ENCODE measurements at places on chromosomes 1 and 21.

DNA sequence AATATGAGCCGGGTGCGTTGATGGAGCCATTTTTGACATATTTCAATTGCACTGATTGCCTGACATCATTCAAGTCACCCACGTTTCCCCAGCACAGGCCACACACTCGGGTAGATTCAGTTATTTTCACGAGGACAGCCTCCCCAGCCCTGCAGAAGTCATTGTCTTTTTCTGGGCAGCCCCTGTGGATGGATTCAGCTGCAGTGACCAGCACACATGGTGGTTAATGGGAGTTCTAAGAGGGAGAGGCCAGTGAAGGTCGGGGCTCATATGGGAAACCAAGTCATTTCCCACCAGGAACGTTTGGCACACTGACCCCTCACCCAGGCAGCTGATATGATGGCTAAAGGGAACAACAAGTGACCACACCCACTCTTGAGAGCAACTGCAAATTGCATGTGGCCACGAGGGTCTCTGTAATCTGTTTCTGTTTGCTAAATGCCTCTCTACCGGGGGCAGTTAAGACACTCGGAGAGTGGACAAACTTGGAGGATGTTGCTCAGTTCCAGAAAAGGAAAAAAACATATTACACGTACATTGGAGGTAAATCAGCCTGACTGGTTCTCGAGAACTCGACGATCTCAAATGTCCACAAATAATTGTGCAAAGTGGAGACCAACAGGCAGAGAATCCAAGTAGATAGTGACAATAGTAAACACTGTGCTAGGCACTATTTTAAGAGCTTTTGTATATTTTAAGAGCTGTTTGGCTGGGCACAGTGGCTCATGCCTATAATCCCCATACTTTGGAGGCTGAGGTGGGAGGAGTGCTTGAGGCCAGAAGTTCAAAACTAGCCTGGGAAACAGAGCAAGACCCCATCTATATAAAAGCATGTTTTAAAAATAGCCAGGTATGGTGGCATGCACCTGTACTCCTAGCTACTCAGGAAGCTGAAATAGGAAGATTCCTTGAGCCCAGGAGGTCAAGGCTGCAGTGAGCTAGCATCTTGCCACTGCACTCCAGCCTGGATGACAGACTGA is 167.2 kb upstream of the IRF2BP2 start:
- DNase-seq, result no peak

GRCh38 chr21:28975397-28975796 is 17.3 kb downstream of the LTN1 start:
- no peak for DNase-seq

- DNase-seq, result no peak
Measured at GRCh38 chr1:43009274-43009673, 50.6 kb upstream of the SLC2A1 start.

DNA sequence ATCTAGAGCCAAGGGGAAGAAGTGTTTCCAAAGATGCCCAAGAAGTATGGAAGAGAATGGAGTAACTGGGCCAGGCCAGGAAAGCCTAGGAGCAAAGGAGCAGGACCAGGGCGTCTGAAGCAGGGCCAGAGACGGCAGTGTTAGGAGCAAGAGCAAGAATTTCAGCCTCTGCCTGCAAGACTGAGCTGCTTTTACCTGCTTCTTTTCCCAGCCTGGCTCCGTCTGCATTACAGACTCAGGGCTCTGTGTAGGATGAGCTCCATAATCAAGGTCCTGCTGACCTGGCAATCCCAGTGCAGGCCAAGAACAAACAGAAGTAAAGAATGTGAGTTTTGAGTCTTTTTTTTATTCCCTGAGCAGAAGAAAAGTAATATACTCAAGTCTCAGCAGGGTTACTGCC is 10.1 kb downstream of the FMO1 start:
- DNase-seq, result no peak

GRCh38 chr1:22413799-22414198 is 37.9 kb upstream of the ZBTB40 start:
- no peak for DNase-seq

- DNase-seq, result no peak
Measured at GRCh38 chr1:20948101-20948500, 161.0 kb upstream of the HP1BP3 start.

DNA sequence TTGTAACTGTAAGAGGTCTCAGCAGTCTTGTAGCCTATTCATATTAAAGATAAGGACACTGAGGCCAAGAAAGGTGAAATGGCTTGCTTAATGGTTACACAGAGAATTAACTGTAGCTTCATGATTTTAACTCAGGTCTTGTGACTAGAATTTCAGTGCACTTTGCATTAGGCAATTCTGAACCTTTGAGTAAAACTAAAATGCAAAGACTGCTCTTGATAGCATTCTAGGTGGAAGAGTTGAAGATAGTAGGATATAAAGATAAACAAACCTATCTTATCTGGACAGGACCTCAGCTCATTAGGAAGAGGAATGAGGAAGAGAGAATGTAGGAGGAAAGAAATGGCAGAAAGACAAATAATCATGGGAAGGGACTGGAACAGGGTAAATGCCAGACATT is 68.6 kb upstream of the RGL1 start:
- DNase-seq, result no peak

GRCh38 chr1:201131398-201131797 is 4.4 kb upstream of the ASCL5 start:
- no peak for DNase-seq

GRCh38 chr1:66951513-66951912 is 26.7 kb downstream of the MIER1 start:
- no peak for DNase-seq

GRCh38 chr21:35664683-35665082 is 395.6 kb downstream of the SETD4 start:
- no peak for DNase-seq

DNA sequence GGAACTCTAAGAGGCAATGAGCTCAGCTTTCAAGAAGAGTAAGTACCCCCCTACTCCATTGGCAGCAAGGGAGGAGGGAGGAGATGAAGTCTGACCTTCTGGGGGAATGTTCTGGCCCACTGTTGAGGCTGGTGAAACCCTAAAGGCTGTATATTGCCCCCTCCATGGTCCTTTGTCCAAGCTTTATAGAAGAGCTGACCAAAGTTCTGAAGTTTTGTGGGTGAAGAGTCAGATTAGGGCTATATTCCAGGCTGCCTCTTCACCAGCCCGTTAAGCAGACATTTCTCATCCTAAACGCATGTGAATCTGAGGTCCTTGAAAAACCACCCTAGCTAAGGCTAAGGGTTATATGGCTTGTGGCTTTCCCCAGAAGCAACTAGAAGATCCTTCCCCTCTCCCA is 1.4 kb downstream of the C1orf94 start:
- no peak for DNase-seq

DNA sequence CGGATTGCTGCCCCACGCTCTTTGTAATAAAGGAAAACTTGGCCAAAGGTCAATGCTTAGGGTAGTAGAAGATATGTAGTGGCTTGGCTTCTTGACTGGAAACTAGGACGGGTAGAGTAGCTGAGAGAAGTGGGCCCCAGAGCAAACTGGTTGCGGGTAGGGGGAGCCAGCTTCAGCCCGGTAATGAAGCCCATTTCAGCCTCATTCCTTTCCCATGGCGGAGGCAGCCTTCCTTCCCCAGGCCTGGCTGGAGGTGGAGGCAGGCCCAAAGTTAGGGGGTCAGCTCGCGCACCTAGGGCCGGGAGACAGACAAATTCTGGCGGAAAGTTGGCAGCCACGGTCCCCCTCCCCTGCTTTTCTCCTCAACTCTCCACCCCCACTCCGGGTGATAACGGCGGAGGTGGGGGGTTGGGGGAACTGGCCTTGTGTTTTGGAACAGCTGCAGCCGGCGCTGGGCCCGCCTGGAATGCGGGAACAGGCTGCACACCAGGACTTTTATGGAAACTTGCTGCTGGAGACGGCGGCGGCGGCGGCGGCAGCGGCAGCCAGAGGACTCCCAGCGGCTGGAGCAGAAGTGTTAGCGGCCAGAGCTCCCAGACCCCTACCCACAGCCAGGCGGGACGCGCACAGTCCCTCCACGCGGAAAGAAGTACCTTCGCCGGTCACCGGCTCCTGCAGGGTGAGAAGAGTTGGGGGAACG is at the start of gene NEXN:
NEXN (plus strand) TSS at position 544 of the 700 bp plus-strand sequence. CDS start 27,483 bp downstream, outside the sequence.
- no peak for DNase-seq

DNA sequence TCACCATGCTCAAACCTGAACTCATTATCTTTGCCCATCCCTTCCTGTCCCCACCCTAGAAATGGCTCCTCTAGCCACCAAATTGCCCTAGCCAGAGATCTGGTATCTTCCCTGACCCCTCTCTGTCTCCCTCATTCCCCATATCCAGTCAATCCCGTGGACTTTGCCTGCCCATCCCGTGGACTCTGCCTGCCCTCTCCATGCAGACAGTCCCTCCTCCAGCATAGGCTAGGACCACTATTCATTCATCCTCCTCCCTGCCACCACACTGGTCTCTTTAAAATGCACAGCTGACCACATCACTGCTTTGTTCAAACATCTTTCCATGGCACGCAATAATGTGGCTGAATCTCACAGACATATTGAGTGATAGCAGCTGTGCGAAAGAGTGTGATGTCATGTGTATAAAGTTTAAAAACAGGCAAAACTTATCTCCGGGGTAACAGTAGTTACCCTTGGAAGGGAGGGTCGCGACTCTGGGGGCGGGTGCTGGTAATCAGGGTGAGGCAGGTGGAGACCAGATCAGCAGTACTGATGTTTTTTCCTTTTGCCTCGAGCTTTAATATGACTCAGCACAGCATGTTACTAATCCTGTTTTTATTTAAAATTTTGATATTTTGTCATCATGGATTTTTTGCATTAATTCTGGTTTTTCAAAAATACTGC is 4.8 kb upstream of the SLC2A1 start:
- DNase-seq, result no peak

DNA sequence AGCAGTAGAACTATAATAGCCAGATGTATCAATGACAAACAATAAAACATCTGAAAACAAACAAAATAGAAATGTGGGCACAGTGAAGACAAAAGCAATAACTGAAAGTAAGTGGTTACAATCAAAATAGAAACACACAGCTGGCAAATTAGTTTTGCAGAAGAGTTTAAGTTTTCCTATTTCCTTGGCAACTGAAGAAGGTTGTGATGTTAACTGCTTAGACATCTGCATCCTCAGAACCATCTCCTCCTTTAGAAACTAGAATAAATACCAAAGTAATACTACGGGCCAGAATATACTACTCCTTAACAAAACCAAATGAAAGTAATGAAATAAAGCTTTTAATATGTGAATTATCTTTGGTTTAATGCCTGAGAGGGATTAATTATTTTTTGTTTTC is 605.5 kb downstream of the LTN1 start:
- DNase-seq, result no peak

DNA sequence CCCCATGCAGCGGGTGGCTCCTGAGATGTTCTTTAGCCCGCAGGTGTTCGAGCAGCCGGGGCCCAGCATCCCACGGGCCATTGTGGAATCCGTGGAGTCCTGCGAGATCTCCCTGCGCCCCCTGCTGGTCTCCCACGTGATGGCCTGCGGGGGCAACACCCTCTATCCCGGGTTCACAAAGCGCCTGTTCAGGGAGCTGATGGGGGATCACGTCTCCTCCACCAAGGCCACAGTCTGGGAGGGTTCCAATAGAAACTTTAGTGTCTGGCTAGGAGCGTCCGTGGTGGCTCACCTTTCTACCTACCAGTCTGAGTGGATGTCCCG is 71.0 kb downstream of the ACTL8 start:
- DNase-seq, result no peak

DNA sequence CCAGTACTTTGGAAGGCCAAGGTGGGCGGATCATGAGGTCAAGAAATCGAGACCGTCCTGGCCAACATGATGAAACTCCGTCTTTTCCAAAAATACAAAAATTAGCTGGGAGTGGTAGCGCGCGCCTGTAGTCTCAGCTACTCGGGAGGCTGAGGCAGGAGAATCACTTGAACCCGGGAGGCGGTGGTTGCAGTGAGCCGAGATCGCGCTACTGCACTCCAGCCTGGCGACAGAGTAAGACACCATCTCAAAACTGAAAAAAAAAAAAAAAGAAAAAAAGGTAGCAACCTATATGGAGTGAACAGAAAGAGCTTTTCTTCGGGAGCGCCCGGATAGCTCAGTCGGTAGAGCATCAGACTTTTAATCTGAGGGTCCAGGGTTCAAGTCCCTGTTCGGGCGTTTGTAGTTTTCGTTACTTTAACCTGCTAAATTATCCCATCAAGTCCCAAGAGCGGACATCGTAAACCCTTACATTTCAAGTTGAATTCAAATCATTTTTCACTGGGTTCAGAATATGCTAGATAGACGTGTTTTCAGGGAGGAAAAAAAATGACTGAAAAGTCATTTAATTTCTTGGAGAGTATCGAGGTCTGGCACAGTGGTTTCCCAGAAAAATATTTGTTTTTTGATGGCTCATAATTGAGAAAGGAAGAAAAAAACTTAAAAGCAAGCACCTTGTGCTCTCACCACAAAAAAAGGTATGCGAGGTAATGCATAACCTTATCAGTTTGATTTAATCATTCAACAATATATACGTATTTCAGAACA is 9.8 kb upstream of the MDM4 start:
- peak; percentile 46 for DNase-seq

DNA sequence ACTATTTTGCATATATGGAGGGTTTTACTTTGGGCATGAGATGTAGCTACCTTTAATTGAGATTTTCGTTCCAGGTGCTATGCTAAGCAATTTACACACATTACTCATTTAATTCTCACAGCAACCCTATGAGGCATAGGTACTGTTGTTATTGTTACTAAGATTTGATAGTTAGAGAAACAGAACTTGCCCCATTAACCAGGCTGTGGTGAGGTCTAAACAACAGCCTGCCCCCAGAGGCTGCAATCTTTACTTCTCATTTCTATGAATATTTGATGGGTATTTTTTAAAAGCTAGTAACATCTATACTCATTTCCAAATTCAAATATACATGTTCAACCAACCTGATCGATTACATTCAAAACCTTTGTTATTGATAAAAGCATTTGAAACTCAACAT is 155.6 kb downstream of the GALNT2 start:
- DNase-seq, result no peak

Measured in T-helper 17 cell (primary cell).